ENCODE measurements at places on chromosomes 6 and 20. TPM values are rescaled to one million over a fixed set of nuclear protein-coding genes. Genes with fewer than 3 reads are reported as not detected.

Gene SOX18
- 0.43 TPM for total RNA-seq

Gene NRN1
- not detected for total RNA-seq

Gene PLA2G7
- total RNA-seq, result not detected

Gene OR2H1
- not detected for total RNA-seq

Gene SLX4IP
- 4.6 TPM for total RNA-seq

Gene SLC22A7
- not detected for total RNA-seq

Gene ADAT2
- total RNA-seq, result 5.7 TPM

Gene LST1
- not detected for total RNA-seq

Gene HTR1E
- total RNA-seq, result not detected

Gene BTNL2
- not detected for total RNA-seq

Data from placental pericyte (primary cell).